Activated CD4-positive, CD25-positive, alpha-beta regulatory T cell treated with anti-CD3 and anti-CD28 coated beads, Interleukin-2, amount 50 U/mL, for 16 hours (primary cell): ENCODE measurements at places on chromosomes 16 and 17.

DNA sequence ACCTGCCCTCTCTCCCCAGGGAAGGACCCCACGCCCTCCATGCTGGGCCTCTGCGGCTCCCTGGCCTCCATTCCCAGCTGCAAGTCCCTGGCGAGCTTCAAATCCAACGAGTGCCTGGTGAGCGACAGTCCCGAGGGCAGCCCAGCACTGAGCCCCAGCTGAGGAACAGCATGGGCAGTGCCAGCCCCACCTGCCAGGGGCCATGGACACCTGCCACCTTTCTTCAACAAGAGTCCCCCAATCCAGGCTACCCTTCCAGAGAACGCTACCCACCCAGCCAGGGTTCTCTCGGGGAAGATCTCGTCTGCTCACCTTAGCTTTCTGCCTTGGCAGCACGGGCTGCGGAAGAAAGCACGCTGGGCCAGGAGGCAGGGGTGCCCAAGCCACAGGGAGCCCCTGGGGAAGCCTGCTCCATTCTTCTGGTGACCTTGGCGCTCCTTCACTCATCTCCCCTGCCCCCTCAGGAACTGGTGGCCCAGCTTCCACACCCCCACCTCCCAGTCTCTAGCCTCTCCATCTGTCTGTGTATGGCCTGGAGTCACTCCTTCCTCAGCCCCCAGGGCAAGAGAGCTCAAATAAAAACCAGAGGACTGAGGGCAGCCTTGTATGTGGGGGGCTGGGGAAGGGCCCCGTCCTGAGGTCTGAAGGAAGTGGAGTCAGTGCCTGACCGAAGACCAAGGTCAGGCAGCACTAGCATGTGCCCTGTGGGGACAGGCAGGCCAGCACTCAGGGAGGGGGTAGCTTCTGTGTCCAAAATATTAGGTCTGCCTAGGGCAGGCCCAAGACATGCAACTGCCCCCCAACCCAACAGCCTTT is 6.3 kb downstream of the SLC25A39 start:
- no peak for DNase-seq

DNA sequence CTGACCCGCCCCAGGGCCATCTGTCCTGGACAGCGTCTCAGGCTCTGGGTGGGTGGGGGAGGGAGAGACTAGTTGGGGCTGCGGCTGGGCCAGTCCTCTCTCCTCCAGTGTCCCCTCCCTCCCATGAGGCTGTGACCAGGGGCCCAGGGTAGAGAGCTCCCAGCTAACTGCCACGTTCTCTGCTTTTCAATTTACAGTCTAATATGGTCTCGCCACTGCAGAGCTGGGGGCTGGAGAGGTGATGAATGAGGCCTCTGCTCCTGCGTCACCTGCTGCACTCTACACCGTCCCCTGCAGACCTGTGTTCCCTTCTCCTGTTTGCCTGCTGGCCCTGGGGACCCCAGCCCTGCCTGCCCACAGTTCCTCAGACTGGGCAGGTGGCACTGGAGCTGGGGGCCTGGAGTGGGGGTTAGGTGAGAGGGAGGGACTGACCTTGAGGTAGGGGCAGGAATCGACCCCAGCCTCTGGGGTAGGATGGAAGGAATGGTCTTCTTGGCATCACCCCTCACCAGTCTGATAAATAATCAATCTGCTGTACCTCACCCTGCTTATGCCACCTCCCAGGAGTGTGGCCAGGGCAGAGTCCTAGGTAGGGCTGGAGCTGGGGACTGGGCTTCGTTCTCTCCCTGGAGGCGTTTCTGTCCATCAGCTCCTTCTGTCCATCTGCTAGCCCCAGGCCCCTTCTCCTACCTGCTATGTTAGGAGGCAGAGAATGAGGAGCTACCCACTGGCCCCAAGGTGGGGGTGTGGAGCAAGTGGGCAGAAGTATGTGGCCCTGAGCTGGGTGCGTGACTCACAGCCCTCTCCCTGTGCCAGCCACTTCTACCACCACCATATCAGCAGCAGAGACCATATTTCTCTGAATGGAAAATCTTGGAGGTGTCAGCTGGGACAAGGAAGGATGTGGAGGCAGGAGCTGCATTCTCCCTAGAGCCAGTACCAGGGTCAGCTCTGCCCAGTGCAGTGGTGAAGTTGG is 12.9 kb downstream of the SEZ6 start:
- no peak for DNase-seq

GRCh38 chr16:85395913-85396878 is 216.9 kb upstream of the GSE1 start:
- no peak for DNase-seq

- no peak for DNase-seq
Measured at GRCh38 chr17:4648741-4649140, 7.3 kb upstream of the ALOX15 start.

- no peak for DNase-seq
Measured at GRCh38 chr16:75226550-75227360, 8.0 kb downstream of the CTRB1 start.

DNA sequence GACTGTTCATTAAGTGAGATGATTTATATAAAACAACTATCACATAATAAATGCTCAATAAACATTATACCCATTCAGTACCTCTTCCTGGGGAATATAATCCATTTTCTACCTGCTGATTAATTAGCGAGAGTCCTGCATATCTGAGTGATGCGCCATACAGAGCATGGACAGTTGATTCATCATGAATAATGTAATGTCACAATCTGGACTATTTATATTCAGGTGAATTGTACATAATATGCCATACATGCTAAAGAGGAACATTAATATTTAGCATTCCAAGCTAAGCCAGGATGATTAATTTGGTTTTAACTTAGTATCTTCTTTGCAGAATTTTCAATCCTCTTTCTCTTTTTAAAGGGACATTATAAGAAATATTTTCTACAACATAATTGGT is 362.0 kb upstream of the XYLT1 start:
- no peak for DNase-seq

DNA sequence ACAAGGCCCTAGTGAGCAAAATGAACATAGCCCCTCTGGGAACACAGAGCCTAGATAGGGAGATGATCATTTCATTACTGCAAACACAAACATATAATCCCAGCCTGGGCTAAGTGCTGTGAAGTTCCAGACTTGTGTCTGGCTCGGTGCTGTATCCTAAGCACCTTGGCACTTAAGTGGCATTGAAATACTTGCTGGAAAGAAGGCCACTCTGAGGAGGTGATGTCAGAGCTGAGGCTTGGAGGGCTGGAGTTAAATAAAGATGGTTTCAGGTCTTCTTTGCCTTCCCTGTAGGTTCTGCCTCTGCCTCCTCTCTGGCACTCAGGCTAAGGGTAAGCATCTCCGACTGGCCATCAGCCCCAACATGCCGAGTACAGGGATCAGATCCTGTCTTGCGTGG is 2.4 kb upstream of the CACNA1G start:
- no peak for DNase-seq

GRCh38 chr17:72489272-72489641 is 368.4 kb downstream of the SOX9 start:
- no peak for DNase-seq

- DNase-seq, result no peak
Measured at GRCh38 chr17:49028271-49028670, 31.1 kb downstream of the IGF2BP1 start.

GRCh38 chr16:11080327-11080967 is 136.1 kb downstream of the CLEC16A start:
- no peak for DNase-seq

DNA sequence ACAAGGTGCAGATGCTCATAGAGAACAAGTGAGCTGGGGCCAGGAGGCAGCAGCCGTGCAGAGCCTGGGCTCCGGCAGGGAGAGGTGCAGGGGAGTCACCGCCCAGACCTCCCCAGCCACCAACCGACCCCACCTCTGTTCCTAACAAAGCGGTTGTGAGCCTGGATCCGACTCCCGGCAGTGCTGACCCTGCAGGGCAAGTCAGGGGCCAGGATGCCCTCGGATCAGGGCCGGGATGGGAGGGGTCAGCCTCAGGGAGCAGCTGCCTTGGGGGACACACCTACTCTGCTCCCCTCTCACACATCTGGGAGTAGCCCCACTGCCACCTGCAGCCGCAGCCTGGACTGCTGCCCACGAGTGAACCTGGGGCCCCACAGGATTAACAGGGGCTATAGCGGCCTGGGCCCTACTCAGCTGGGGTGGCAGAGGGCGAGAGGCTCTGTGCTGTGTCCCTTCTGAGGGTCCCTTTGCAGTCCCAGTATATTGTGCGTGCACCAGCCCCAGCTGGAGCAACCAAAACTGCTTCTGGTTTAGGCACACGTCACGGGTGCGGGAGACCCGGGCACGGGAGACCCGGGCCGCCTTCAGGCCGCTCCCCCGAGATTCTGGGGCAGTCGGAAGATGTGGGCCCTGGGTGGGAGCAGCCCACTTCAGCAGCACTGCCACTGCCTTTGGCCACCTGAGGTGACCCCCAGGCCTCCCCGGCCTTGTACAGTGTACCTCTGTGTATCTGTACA is 21.2 kb downstream of the MNT start:
- no peak for DNase-seq

DNA sequence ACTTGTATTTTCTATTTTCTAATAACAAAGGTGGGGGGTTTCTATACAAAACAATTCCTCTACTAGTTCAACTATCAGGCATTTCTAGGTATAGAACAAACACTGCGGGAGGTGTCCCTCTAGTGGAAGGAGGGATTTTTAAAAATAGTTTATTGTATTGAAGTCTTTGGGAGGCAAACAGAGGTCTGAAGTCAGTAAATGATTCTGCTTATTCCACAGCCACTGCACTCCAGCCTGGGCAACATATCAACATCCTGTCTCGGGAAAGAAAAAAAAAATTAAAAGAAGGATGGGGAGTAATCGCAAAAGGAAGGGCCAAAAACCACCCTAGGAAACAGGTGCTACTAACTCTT is 648 bp upstream of the ERCC4 start:
- no peak for DNase-seq

- no peak for DNase-seq
Measured at GRCh38 chr17:81923302-81924260, 4.0 kb downstream of the MAFG start.

GRCh38 chr16:31413381-31413780 is 14.8 kb downstream of the COX6A2 start:
- no peak for DNase-seq

- DNase-seq, result no peak
Measured at GRCh38 chr16:1167276-1168107, 14.6 kb downstream of the CACNA1H start.

DNA sequence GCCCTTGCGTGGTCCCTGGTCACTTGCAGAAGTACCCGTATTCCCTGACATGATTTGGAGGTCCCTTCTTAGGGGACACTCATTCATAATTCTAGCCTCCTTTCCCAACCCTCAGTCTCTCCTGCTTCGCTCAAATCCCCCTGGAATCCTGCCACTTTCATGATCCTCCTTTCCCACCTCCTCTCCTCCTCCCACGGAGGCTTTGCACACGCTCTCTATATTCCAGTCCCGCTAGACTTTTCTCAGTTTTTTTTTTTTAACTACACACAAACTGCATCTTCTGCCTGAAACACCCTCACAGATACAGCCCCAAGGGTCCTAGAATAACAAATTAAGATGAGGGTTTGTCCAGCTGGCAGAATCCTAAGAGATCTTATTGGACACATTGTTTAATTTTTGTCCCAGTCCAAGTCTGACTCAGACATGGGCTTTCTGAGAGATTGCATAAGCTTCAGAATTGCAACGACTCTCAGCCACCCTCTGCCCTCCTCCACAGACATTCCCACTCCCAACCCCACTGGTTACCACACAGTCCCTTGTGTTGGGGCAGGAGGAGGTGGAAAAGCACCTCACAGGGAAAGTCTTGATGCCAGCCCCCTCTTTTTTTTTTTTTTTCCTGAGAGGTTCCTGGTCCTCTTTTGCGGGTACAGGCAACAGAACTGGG is 739.5 kb upstream of the EEF2KMT start:
- DNase-seq, result no peak

GRCh38 chr16:18800293-18800692 is 1.1 kb downstream of the ARL6IP1 start:
- no peak for DNase-seq

DNA sequence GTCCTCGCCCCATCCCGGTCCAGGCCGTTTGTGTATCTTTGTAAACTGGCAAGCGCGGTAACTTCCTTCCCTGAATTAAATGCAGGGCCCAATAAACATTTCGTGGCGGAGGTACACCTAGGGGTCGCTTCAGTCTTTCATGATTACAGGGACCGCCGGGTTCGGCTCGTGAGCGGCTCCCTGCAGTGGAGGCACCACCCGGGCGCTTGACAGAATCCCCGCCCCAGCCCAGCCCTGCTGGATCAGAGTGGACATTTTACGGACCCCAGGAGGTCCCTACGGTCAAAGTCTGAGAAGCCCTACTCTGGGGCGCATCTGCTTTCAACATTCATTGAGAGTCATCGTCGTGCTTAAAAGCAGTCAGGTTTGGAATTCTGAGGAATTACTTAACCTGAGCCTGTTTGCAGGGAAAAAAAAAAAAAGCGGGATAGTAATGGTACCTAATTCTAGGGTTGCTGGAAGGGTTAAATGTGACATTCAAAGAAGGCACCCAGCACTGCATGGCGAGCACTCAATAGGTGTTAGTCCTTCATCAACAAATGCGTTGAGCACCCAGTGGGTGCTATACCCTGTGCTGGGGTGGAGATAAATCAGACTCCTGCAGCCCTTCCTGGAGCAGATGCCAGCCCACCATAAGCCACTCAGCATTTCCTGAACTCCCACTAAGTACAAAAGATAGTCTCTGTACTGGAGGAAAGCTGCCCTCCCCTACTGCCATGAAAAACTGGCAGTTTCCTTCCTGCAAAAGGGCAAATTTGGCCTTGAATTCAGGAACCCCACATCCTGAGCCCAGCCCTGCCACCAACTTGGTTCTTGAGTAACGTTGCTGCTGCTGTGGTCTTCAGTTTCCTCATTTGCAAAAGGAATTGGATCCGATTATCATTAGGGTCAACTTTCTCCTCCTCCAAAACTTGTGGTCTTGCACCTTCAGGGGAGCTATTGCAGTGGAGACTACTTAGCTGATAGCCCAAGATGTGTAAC is 658 bp upstream of the DUSP3 start:
- no peak for DNase-seq

- no peak for DNase-seq
Measured at GRCh38 chr16:73033271-73033998, 14.5 kb downstream of the ZFHX3 start.

DNA sequence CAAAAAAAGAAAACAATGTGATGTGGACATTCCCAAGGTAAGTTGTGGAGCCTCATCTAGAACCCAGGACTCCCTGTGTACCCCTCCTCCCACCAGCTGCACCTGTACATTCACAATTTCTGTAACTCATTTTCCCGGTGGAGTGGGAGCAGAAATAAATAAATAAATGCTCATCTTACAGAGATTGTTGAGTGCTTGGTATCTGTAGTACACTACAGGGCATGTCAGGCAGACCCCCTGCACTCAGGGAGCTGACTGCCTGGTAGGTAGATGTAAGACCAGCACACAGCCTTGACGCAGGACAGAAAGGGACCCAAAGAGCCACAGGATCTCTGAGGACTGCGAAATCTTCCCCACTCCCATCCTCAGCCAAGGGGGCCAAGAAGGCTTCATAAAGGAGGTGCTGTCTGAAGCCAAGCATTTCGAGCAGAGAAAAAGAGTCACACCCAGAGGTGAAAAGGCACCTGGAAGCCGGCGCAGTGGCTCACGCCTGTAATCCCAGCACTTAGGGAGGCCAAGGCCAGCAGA is 6.5 kb downstream of the EIF1 start:
- no peak for DNase-seq

DNA sequence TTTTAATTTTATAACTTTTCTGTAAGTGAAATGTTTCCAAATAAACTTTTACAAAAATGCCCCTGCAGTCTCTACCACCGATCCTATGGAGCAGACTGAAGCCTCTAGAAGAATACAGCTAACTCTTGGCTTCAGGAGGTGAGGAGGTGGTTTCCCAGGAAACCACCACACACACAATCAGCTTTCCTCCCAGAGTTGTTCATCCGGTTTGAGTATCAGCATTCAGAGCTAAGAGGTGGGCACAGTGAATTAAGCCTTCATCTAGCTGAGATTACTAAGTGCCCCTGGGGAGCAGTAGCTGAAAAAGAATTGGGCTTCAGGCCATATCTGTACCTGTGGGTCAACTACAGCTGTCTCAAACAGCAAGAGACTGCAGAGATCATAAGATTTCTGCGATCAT is 139.7 kb downstream of the AATF start:
- no peak for DNase-seq
